ENCODE measurements at places on chromosomes 1 and 21.

DNA sequence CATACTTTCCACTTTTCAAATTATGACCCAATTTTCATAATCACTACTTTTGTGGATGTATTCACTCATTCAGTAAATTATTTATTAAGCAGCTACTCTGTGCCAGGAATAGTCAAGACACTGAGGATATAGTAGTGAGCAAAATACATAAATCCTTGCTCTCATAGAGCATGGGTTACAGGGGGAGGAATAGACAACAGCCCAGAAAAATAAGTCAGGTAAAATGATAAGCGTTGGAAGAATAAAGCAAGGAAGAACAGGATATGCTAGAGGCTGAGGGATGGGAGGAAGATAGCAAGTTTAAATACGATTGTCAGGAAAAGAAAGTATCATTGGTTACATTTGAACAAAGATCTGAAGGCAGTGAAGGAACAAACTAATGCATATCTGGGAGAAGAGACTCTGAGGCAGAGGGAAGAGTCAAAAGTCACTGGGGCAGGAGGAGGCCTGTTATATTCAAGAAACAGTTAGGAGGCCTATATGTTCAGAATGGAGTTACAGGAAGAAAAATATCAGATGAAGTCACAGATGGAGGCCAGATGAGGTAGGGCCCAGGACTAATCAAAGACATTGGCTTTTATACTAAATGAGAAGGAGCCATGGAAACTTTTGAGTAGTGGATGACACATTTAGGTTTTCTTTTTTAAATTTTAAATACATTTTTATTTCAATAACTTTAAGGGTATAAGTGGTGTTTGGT lies 42.9 kb downstream of the SEC22B start:
- DNase-seq: no peak

DNA sequence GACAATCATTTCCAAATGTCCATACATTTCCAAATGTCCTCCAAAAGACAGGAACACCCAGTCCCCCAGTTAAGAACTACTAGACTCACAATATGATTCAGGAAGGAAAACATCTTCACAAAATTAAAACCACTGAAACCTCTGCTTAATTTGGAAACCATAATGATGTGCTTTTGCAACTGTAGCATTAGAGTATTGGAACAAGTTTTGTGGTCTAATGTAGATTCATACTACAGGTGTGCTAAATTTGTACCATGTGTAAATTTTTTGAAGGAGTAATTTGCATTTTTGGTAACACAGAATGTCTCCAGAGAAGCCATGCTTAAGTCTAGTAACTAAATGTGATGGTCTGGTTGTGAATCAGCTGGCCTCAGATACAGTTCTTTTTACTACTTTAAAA lies 129.6 kb downstream of the DPYD start:
- no peak for DNase-seq

DNA sequence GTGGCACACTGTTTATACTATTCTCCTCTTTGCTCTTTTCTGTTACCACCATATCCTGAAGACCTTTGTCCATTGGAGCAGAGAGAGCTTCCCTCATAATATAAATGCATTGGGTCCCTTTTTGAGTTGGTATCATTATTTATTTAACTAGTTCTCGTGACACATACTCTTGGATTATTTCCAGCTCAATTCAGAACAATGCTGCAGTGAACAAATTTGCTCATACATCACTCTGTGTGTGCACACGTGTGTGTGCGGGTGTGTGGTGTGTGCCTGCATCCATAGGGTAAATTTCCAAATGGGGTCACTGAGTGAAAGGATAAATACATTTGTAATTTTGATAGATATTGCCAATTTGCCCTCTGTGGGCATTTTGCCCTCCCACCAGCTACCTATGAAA lies 5.8 kb downstream of the PLA2G2A start:
- no peak for DNase-seq

GRCh38 chr1:163471779-163472650 lies 150.3 kb downstream of the NUF2 start:
- DNase-seq: no peak

- no peak for DNase-seq
Measured at GRCh38 chr1:153032677-153033308, 1.8 kb downstream of the SPRR1B start.

DNA sequence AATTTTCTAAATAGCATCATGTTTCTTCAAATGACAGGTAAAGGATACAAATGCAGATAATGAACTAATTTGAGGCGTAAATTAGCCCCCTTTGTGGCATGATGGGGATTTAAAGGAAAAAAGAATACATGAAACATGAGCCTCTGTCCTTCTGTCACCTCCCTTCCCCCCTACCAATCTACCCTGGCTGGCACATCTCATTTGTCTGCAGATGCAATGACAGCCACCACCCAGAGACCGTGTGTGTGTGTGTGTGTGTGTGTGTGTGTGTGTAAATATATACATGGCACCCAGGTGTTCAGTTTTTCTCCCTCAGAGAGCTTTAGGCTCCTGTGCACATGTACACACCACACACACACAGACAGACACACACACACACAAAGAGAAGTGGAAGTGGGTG lies 451.1 kb downstream of the RWDD3 start:
- DNase-seq: no peak

DNA sequence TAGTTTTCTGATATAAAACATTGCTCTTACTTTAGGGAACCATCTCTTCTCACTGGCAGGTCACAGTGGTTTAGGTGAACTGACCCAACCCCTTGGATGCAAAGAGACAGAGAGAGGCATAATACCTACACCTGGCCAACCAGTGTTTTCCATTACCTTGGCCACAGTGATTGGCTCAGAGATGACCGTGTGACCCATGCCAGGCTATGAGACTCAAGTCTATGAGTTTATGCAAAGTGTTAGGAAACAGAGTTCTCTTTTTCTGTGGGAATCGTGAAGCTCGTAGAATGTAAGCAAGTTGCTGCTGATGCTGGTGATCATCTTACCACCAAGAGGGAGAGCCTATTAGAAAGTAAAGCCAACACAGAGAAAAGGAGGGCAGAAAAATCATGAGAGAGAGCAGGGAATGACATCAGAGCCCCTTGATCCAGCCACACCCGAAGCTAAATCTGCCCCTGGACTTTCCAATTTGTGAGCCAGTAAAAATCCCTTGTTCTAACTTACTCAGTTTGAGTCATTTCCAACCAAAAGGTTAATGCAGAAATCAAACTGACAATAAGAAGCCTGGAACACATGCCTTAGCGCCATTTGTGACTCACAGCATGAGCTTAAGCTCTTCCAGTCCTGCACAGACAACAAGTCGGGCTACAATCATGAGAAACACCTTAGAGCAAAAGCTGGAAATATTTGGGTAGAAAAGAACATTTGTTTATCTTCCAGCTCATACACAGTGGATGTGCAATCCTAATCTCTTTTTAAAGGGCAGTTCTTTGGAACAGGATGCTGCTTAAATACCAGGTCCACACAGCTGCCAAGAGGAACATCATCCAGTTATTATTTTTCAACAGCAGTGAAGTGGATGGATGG lies 81.3 kb upstream of the KAZN start:
- no peak for DNase-seq

DNA sequence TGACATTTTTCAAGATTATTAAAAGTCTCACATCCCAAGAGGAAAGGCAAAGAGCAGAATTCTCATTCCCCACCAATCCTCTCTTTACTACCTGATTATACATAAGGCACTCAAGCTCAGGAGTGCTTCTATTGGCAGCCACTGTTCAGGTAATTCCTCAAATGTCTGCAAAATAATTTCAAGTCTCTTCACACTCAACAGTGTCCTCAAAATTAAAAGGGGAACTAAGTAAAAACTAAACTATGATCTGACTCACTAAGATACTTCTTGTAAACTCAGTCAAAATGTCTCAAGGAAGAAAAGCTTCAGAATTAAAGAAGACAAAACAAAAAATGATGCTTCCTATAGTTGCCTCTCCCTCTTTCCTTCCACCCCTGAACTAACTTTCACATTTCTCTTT lies 135.6 kb downstream of the GPATCH2 start:
- DNase-seq: no peak
